ENCODE measurements at places on chromosomes 7 and 10.

DNA sequence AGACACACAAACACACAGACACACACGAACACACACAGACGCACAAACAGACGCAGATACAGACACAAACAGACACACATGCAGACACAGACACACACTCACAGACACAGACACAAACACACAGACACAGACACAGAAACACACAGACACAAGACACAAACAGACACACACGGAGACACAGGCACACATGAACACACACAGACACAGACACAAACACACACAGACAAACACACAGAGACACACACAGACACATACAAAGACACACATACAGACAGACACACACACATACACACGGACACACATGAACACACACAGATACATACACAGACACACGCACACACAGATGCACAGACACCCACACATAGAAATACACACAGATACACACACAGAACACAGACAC, 434.9 kb downstream of the DNAJB6 start:
- no peak for DNase-seq

DNA sequence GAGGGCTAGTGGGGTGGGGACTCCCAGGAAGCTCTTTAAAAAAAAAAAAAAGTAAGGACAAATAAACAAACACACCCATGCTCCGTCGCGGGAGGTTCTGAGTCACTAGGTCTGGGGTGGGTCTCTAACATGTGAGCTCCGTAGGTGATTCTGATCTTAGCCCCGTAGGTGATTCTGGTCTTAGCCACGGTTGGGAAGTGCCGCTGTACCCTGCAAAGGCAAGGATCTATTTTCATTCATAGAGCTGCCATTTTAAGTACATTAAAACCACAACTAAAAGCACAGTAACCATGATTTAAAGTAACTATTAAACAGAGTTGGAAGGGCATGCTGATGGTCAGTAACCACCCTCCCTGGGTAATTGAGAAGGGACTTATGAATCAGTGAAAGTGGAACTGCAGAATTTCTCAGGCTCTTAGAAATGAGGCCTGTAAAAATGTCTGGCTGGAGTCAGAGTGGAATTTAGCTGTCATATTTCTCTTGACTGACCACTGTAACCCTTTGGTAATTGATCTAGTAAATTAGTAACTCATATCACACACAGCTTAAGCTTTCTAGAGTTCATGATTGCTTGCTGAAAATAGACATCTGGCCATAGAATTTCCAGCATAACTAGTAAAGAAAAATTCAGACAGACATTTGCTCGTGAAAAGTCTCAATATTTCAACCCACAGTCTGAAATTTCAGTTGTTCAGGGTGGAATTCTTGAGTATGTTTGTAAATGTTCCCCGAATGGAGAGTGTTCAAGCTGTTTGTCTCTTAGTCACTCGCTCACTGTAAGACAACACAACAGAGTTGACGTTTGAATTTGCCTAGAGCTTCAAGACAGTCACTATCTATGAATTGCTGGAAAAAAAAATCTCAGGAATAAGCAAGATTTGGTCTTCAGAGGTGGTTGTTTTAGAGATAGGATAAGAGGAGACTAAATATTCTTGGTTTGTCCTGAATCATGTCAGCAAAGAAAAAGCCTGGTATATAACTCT, 34.2 kb upstream of the TCF7L2 start:
- no peak for DNase-seq

- no peak for DNase-seq
Measured at GRCh38 chr10:5678397-5679036, 6.1 kb upstream of the TASOR2 start.

GRCh38 chr7:100397315-100398081, 24.2 kb downstream of the PILRA start:
- DNase-seq = no peak

- peak; percentile 51 for DNase-seq
Measured at GRCh38 chr7:36777062-36777461, 52.8 kb upstream of the AOAH start.

DNA sequence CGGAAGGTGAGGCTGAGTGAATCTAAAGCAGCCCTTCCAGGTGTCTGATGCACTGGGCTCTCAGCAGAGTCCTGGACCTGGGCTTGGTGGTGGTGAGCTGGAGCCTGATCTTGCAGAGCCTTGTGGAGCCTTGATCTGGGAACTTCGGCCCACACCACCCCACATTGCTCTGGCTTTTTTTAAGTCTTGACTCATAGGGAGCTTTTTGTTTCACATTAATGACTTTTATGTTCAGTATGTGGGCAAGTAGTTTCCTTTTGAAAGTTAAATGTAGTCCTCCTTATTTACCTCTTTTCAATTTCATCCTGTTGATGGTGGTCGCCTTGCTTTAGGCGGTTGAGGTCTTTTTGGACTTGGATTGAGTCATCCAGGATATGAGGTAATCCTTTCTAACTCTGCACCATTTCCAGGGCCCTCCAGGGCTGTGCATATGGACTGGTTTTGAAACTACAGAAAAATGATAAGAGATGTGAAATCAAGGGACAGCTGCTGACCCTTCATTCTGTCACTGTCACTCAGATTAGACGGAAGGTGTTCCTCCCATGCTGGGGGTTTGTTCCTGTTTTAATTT, 2.9 kb upstream of the NRAP start:
- no peak for DNase-seq

GRCh38 chr7:138892006-138892630, 89.1 kb downstream of the KIAA1549 start:
- no peak for DNase-seq

DNA sequence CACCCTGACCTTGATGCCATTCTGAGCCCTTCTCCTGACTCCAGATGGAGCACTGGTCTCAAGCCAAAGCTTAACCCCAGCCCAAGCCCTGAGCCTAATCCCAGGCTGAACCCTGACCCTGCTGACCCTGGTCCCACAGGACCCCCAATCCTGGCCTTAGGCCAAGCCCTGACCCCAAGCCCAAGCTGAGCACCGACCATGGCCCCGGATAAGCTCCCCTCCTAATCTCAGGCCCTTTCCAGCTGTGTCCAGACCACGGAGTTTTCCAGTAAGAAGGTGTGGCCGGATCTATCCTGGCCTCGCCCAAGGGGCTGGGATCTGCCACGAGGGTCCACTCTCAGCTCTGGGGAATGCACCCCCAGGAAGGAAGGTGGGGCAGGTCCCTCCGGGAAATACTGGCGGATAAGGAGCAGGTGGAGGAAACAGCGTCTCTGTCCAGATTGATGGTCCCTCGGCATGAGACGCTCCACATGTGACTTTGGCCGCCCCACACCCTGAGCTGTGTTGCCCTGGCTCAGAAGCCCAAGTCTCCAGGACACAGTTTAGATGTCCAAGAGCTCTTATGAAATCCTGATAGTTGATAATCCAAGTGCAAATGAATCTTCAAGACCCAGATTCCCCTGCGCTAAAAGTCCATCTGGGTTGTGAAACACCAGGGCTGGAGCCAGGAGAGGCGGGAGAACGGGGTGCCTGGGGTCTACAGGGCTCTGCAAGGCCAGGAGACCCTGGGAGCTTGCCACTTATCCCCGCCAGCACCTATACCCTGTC, 10.4 kb downstream of the ELN start:
- no peak for DNase-seq

DNA sequence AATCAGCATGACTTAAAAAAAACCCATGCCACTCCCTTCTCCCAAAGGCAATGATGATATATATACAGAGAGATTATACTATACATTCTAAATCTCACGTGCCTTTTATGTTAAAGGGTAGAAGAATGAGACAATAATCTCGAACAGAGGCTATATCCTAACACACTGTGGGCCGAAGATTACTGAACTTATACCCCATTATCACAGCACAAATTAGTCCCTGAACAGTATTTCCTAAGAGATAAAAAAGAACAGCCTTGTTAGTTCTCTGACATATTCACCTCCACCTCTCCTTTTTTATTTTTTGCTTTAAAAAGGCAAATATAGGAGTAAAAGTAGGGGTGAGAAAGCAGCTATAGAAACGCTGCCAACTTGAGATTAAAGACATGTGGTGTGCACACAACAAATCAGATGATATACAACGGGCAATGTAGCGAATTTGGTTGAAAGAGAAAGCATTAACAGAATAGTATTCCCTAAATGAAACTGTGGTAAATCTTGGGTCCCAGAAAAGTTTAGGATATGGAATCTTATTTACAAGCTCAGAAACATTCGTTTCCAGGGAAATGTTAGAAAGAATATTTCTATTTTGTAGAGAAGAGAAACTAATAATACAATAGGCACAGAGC, 69.5 kb downstream of the JMJD1C start:
- no peak for DNase-seq

- no peak for DNase-seq
Measured at GRCh38 chr10:55283031-55283430, 482.0 kb upstream of the PCDH15 start.

DNA sequence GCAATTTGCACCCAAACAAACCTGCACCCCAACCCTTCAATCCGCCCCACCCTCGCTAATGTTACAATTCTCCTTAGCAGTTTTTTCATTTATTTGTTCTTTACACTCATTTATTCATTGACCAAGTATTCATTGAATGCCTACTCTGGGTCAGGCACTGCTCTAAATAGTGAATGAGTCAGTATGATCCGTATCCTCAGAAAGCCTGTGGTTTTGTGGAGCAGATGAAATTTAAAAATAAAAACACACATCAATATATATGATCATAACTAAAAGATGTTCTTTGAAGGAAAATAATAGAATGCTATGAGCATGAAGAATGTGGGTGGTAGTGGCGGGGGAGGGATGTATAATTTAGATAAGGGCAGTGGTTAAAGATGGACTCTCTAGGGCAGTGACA, 13.3 kb downstream of the IFIT5 start:
- DNase-seq = no peak

GRCh38 chr7:87575521-87575920, 25.2 kb downstream of the ABCB1 start:
- no peak for DNase-seq

- no peak for DNase-seq
Measured at GRCh38 chr10:122113161-122113944, 124.4 kb downstream of the TACC2 start.

- no peak for DNase-seq
Measured at GRCh38 chr7:109879287-109879828, 1211.6 kb upstream of the LRRN3 start.

- no peak for DNase-seq
Measured at GRCh38 chr7:125492521-125492920, 562.9 kb upstream of the POT1 start.

GRCh38 chr10:116208956-116209567, 63.9 kb downstream of the GFRA1 start:
- DNase-seq = no peak

GRCh38 chr10:4131407-4132215, 346.6 kb upstream of the KLF6 start:
- DNase-seq = peak; percentile 79

- DNase-seq = peak; percentile 86
Measured at GRCh38 chr10:124740369-124741280, 3.6 kb downstream of the FAM53B start.
